ENCODE measurements at places on chromosomes 3 and 15.

DNA sequence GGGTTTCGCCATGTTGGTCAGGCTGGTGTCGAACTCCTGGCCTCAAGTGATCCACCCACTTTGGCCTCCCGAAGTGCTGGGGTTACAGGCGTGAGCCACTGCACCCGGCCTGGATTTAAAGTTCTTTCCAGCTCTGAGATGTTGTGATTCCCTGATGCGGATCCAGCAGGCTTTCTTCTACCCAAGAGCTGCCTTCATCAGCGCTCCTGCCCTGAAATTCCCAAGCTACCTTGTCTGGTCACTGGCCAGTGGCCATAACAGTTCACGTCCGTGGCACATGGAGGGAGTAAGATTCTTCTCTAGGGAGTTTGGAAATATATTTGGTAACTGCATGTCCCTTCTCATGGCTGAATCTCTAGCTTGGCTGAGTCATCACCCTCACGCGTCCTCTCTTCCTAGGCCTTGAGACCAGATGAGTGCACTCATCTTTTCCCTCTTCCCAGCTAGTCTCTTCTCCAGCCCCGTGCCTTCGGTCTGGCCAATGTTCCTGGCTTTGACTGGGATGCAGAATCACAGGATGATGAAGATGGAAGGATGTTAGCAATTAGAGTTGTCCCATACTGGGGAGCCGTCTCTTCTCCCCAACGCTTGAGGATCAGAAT lies 29.8 kb upstream of the APOD start:
- DNase-seq = no peak

DNA sequence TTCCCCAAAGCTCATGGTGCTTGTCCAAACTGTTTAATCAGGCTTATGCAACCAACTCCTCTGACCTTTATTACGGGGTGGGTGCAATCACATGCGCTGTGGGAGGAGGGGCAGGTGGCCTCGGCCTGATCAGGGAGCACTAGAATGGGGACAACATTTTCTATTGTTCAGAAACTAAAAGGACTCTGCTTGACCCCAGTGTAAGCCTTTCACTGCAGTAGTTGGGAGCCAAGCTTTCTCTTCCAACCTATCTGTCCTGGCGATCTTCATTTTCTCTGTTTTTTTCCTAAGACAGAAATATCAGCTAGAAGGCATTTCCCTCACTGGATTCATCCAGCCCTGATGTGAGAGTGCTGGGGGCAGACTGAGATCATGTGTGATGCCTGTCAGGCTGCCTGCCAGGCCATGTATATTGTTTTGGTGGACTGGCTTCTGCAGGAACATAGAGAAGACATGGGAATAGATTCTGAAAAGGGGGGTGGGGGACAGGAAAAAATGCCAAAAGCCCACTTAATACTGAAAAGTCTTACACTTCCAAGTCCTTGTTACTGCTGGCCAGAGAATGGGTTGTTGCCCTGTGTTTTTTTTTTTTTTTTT lies 627.0 kb upstream of the TBL1XR1 start:
- no peak for DNase-seq

DNA sequence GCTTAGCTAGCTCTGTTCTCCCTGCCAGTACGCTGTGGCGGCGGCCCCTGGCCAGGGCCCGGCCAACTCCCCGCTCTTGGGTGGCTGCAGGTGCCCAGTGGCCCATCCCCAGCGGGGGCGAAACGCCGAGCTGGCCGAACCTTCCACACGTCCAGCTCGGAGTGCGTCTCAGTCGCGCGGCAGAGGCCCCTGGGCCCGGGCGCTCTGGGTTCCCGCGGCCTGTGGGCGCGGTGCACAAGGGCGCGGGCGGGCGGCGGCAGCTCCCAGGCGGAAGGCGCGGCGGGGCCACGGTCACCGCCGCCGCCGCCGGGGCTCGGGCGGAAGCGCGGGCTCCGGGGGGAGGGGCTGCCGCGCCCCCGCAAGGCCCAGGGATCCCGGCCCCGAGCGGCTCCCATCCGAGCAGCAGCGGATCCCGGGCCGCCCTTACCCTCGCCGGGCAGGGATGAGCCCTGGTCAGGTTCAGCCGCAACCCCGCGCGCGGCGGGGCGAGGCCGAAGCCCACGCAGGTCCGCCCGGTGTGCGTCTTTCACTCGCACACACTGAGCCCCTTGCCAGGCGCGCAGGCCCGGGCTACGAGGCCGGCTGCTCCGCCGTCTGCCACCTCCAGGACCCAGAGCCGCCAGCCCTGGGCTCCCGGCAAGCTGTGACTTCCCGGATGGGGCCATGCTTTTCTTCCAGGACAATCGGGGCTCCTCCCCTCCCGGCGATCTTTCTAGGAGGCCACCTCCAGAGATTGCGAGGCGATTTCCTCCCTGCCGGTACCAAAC lies 54.2 kb downstream of the CCDC54 start:
- no peak for DNase-seq

GRCh38 chr15:49225572-49226281 lies 55.7 kb downstream of the GALK2 start:
- no peak for DNase-seq

DNA sequence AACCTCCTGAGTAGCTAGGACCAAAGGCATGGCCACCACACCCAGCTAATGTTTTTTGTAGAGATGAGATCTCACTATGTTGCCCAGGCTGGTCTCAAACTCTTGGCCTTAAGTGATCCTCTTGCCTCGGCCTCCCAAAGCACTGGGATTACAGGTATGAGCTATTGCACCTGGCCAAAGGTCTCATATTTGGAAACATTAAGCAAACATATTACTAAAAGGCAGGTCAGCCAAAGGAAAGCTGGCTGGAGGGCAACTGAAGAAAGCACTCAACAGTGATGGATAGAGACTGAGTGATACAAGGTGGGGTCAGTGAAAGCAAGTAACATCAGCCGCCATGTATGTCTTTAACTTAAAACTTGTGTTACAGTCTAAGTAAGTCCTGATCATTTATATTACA lies 57.5 kb downstream of the TBC1D2B start:
- no peak for DNase-seq

DNA sequence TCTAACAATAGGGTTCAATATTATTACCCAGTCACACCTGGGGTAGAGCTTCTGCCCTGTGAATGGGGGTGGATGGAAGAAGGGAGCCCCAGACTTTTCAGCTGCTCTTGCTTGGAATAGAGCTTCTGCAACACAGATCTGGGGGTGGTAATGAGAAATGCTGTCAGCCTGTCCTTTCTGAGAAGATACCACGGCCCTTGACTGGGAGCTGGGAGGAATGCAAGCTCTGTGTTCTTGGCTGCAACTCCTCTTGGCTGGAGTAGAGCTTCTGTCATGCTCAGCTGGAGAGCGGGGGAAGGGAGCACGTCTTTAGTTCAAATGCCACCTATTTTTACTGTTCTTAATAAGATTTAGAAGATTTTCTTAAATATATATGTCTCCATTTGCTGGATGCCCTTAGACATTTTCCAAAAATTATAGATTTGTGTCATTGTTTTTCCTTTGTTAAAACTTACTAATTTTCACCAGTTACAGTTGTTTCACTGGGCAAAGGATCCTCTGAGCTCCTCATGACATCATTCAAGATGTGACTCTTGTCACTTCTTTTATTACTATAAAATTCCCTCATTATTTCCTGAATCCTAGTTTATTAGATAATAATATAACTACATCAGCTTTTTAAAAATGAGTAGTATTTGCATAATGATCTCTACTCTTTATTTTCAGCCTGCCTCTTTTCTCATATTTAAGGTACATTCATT lies 180.0 kb upstream of the TGFBR2 start:
- no peak for DNase-seq

DNA sequence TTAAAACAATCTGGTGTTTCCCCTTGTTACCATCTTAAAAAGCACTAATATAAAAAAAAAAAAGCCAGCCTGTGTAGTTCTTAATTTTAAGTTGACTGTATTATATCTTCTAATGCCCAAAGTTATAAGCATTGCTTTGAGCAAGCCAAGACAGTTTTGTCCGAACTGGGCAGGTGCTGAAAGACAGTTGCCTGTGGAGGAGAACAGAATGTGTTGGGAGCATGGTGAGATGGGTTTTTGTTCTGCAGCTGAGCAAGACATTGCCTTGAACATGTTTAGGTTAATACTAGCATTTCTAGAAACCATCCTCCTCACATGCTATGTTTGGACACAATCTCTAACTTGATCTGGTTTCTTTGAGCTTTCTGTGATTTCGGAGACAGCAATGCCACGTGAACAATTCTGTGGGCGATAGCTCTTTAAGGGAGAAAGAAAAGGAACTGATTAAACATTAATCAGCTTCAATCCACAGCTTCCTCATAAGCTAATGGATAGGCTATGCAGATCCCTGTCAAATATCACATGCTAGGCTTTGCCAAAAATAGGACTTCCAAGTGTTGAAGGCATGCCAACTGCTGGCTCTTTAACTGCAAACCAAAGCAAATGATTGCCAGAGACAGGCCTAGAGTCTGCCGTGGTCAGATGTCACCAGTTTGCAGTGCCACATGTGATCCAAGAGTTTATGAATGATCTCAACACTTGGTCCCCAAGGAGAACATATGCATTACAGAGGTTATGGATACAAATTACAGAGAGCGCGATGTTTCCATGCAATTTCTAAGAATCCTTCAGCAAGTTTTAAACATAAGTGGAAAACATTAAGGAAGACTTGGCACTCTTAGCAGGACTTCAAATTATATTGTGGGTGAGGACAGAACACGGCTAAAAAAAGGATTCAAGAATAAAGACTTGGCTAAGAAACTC lies 428.1 kb downstream of the ROBO2 start:
- DNase-seq = no peak

GRCh38 chr3:109098079-109098644 lies 19.8 kb downstream of the MORC1 start:
- DNase-seq = no peak

DNA sequence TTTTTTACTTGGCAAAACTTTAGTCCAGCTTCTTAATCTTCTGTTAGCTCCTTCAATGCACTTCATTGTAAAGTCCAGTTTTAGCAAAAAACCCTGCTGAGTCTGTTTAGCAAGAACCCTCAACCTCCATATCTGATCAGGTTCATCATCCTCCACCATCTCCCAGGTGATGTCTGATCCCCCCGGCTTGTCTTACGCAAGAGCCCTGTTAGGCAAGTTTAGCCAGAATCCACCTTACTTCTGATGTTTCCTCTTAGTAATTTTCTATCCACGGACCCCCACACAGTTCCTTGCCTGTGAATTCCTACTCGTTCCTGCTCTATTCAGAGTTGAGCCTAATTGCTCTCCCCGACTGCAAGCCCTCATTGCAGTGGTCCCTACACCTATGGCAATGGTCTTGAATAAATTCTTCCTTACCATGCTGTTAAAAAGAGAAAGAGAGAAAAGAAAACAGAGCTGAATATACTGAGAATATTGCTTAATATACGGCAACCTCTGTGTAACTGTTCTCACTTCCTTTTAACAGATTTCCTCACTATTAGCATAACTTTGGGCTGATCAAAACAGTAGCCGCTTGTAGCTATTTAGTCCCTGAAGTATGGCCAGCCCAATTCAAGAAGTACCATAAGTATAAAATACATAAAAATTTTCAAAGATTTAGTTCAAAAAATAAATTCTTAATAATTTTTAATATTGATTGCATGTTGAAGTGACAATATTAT lies 78.7 kb upstream of the MME start:
- DNase-seq = no peak

- DNase-seq = no peak
Measured at GRCh38 chr3:65398953-65399352, 639.8 kb downstream of the MAGI1 start.

DNA sequence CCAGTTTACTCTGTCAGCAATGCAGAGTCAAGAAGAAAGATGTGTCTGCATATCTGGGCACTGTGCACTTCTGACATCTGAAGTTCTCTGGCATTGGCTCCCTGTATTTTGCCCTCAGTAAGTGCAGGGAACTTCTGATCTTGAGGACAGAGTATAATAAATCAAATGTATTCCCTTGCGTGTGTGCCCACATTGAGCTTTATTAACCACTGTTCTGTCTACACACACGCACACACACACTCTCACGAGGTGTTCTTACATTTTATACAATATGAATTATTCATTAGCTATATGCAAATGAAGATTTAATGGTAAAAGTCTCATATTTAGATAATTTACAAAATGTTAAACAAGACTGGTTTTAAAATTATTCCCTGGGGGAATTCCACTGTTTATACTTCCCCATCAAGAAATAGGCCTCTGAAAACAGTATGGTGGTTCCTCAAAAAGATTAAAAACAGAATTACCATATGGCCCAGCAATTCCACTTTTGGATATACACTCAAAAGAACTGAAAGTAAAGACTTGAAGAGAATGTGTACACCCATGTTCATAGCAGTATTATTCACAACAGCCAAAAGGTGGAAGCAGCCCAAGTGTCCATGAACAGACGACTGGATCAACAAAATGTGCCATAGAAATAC lies 24.6 kb upstream of the ANPEP start:
- DNase-seq = no peak

- no peak for DNase-seq
Measured at GRCh38 chr3:112357930-112358780, 25.2 kb downstream of the CD200 start.

Measured in stimulated activated CD8-positive, alpha-beta memory T cell treated with anti-CD3 and anti-CD28 coated beads, Interleukin-4, amount 100 ng/mL, for 4 hours (primary cell).